Left ventricle myocardium inferior (tissue), 1 donor: ENCODE measurements at places on chromosomes 6 and 20. TPM values are rescaled to one million over a fixed set of nuclear protein-coding genes. Genes with fewer than 3 reads are reported as not detected.

Gene ANGPT4
- 0.05 TPM for total RNA-seq

Gene CNR1
- total RNA-seq: 0.66 TPM

Gene BIRC7
- 0.27 TPM for total RNA-seq

Gene ABHD16A
- 29.6 TPM for total RNA-seq

Gene HAO1
- not detected for total RNA-seq

- no peak for DNase-seq
These were observed 96.2 kb upstream of the SRSF6 start for GRCh38 chr20:43361526-43361925.

DNA sequence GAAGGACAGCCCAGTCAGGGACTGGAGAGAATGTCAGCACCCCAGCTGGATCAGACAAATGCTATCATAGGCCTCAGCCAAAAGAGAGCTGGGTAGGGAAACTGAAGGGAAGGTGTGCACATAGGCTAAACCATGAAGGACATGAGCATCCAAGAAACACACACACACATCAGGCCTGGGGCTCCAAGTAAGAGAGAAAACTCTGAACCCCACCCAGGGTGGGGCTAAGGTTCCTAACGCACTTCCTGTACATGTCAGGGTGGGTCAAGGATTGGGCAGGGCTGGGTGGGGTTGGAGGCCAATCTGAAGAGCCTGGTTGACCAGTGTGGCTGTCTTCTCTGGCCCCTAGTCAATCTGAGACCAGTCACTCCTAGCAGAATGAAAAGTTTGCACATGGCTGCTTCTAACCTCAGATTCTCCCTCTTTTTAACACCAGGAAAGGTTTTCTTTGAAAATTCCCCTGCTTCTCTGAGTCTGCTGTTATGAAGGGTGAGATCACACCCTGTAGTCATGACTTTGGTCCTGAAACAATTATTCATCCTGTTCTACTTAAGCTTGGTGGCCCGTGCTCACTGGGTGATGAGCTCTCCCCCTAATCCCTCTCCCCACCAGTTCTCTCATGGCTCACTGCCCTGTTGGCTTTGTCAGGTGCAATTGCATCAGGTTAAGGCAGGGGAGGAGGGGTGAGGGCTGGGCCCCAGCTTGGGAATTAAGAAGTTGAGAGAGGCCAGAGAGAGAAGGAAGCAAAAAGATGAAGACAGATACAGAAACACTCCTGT is 88.4 kb downstream of the MAFB start:
- no peak for DNase-seq

DNA sequence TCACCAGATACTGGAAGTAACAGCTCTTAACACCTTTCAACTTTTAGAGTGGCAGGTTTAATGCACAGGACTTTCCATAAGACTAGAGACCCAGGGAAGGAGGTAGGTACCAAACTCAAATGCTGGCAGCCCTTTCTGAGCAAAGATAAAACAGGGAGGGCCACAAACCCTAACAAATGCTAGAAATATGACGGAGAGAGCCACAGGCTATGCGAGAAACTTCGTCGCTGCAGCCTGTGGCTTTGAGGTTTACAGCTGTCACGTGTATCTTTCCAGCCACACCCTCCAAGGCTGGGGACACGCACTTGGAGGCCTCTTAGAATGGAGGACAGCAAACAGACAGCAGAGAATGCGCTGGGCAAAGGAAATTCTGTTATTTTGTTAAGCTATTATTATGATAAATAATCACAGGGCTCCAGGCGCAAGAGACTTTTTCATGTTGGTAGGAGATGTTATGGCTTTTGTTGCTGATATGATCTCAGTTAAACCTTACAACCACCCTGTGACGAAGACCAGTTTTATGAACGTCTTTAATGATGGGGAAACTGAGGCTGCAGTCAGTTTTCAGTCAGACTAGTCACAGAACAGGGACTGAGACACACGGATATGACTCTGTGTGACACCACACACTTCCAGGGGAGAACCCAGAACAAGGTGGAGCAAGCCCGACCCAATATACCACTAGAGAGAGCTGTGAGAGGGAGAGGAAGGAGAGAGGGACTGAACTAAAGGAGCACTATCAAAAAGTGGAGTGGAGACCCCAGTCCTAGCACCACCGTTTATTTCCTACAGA is 2.0 kb downstream of the TRAM2 start:
- no peak for DNase-seq

GRCh38 chr20:16124911-16125776 is 448.1 kb downstream of the KIF16B start:
- no peak for DNase-seq

DNA sequence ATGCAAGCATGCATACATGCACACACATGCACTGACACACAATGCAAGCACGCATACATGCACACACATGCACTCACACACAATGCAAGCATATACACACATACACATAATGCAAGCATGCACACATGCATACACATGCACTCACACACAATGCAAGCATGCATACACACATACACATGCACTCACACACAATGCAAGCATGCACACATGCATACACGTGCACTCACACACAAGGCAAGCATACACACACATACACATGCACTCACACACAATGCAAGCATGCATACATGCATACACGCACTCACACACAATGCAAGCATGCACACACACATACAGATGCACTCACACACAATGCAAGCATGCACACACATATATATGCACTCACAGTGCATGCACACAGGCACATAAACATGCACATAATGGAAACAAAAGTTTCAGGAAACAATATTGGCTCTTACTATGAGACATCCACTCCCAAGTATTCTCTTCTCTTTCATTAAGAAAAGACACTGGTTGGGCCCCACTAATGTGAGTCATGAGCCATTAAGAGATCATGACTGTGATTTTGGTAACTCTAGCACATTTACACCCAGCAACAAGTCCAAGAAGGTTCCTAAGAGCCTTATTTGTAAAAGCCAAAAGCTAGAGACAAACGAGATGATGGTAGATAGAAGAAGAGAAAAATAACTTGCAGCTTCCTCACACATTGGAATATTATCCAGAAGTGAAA is 22.2 kb downstream of the APCDD1L start:
- DNase-seq: no peak

DNA sequence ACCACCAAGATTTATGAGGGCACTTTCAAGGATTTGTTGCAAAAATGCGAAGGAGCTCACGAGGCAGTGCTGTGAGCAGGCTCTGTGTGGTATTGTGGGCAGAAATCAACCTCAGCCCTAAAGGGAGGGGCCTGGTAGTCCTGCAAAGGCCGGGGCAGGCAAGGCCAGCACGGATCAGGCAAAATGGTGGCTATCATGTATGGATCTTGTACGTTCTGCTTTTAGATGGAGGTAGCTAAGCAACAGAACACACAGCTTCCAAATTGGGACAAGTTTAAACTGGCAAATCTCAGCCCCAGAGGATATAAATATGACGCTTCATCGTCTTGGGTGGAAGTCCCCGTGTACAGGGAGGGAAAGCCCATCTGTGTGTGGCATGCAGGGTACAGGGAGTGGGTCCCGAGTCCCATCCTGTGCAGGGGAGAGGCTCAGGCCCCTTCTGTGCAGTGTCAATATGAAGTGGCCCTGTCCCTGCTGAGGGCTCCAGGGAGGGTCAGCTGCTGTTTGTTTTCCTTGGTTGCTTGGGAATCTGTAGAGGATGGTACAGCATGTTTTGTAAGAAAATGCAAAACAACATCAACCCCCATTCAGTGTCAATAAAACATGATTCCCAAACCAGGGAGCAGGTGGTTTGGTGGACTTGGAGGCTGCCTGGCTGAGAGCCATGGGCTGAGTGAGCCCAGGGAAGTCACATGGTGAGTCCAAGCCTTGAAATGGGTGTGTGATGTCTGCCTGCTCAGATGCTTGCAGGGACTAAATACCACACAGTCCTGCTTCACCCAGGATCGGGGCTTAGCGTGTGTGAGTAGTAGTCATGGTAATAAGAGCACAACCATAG is 113.0 kb downstream of the SYCP2 start:
- peak; percentile 71 for DNase-seq

- DNase-seq: no peak
These were observed 43.6 kb downstream of the UST start for GRCh38 chr6:148790404-148790803.

- DNase-seq: no peak
These were observed 20.1 kb upstream of the UTRN start for GRCh38 chr6:144265061-144265357.

- peak; percentile 73 for DNase-seq
These were observed 8.3 kb upstream of the ANKRD60 start for GRCh38 chr20:58236612-58237317.

GRCh38 chr6:150470960-150471665 is 102.3 kb downstream of the IYD start:
- no peak for DNase-seq

GRCh38 chr6:4378319-4378996 is 243.1 kb upstream of the ECI2 start:
- DNase-seq: no peak
